NCI-H187 (cell line): ENCODE measurements at places on chromosomes 12 and 14.

- DNase-seq: no peak
Observed at GRCh38 chr14:95345032-95345431, 25.3 kb upstream of the CLMN start.

GRCh38 chr12:110737532-110737931 lies 5.2 kb downstream of the PPP1CC start:
- no peak for DNase-seq

DNA sequence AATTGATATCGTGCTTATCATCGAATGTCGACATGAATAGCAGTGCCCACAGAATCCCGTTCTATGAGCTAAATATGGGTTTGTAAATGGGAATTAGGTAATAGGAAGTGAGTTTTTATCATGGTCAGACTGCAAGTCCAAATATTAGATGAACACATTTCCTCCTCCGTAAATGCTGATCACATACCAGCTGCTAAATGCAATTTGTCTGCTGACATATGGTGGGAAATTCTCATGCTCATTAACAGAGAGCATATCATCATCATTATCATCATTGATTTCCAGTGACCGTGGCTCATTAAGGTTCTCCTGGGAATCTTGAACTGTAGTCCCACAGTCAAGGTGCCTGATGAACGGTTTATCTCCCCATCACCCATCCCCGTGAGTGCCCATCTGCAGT lies 998.8 kb upstream of the TMEM132C start:
- DNase-seq: no peak

DNA sequence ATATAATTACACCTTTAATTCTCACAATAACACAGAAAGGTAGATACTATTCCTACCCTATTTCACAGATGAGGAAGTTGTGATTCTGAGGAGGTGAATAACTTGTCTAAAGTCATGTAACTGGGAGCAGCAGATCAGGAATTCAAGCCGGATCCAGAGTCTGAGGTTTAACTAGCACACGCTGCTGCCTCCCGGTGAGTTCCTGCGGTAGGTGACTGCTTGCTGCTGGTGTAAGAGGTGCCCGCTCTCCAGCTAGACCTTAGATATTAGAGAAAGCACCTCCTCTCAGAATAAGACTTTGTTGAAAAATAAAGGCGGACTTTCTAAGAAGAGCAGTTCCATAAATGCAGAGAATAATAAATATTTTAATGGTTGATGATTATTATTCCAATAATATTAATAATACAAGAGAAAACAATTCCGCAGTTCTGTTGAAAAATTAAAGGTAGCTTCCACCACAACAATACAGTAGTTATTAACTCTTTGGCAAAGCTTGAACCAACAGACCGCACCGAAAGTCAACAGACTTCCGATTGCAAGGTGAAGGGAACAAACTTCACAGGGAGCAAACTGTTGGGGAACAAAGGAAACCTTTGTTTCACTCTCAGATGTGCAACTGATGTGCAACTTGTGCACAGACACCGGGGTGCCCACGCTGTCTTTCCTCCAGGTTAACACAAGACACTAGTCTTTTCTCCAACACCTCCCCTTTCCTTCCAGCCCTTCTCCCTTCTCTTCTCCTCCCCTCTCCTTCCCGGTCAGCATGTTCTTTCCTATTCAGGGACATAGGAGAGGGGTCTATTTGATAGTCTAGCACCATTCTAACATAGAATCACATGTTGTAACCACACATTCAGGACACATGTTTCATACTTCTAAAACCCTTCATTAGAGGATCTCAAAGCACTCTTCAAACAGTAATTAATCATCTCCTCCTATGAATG lies 73.2 kb upstream of the EGLN3 start:
- no peak for DNase-seq
